Left lung (tissue), 14 donors: ENCODE measurements at places on chromosomes 5 and 9. TPM values are rescaled to one million over a fixed set of nuclear protein-coding genes. Genes with fewer than 3 reads are reported as not detected.

DNA sequence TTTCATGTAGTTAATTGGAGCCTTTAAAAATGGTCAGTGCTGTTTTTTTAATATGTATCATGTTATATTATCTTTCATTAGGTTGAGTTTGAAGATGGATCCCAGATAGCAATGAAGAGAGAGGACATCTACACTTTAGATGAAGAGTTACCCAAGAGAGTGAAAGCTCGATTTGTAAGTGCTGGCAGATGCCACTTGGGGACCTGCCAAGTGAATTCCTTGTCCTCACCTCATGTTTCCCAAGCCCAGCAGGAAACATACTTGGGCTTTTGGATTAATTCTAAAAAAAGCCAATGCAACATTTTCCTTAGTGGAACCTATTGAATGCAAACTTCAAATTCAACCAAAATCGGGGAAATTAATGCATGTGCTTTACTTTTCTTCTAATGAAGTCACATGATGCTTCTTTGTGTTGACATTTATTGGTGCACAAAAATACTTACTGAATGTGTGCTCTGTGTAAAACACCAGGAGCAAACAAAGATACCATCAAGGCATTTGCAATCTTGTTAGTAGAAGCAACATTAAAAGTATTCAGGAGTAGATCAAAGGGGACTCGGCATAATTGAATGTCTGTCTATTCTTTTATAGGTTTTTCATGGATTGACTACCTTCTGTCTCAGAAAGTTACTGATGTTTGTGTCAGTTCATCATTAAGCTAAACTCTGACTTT lies 412.1 kb downstream of the KDM4C start:
- no peak overlapping the region for H3K27ac ChIP-seq
- no peaks in the 10 kb centered on the region for H3K27me3 ChIP-seq
- H3K4me1 ChIP-seq, result no peaks in the 10 kb centered on the region
- no peak overlapping the region for H3K4me3 ChIP-seq

GRCh38 chr5:175853573-175854230 lies 17.7 kb upstream of the CPLX2 start:
- H3K4me3 ChIP-seq, result no peak overlapping the region
- H3K36me3 ChIP-seq, result no peaks in the 10 kb centered on the region
- H3K4me1 ChIP-seq, result no peaks in the 10 kb centered on the region
- DNase-seq, result peak; percentile 84
- peaks cover 8% of the 10 kb centered on the region for H3K27me3 ChIP-seq

Gene SLC46A2
- 7.0 TPM for total RNA-seq

DNA sequence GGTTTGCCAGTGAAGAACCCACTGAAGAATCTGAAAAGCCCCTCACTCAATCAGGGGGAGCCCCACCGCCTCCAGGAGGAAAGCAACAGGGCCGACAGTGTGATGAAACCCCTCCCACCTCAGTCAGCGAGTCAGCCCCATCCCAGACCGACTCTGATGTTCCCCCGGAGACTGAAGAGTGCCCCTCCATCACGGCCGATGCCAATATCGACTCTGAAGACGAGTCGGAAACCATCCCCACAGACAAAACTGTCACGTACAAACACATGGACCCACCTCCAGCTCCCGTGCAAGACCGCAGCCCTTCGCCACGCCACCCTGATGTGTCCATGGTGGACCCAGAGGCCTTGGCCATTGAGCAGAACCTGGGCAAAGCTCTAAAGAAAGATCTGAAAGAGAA lies 92.4 kb downstream of the MAP1B start:
- H3K4me3 ChIP-seq, result no peak overlapping the region
- H3K36me3 ChIP-seq, result no peaks in the 10 kb centered on the region

GRCh38 chr9:128593039-128593438 lies 40.7 kb downstream of the SPTAN1 start:
- no peak overlapping the region for H3K4me3 ChIP-seq
- H3K36me3 ChIP-seq, result peaks cover 11% of the 10 kb centered on the region

DNA sequence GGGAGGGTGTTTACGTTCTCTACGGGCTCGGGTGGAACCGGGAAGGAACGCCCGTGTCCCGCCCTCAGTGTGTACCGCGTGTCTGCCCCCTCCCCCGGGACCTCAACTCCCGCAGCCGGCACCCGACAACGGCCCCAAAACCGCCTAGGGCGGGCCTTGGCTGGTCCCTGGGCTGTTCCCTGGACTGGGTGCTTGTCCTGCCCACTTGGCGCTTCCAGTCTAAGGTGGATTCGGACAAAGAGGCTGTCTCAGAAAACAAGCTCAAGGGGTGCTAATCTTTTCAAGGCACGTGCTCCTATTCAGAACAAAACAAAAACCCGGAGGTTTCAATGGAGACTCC lies 379 bp upstream of the CLK4 start:
- no peak for DNase-seq
- peak overlapping the region; percentile 87 for H3K4me3 ChIP-seq
- peak overlapping the region; percentile 94 for H3K27ac ChIP-seq
- peaks cover 18% of the 10 kb centered on the region for H3K4me1 ChIP-seq

GRCh38 chr9:518540-518939 lies 303.9 kb downstream of the DOCK8 start:
- no peak overlapping the region for H3K27ac ChIP-seq
- H3K36me3 ChIP-seq, result no peaks in the 10 kb centered on the region
- DNase-seq, result no peak
- no peaks in the 10 kb centered on the region for H3K4me1 ChIP-seq
- H3K27me3 ChIP-seq, result no peaks in the 10 kb centered on the region

DNA sequence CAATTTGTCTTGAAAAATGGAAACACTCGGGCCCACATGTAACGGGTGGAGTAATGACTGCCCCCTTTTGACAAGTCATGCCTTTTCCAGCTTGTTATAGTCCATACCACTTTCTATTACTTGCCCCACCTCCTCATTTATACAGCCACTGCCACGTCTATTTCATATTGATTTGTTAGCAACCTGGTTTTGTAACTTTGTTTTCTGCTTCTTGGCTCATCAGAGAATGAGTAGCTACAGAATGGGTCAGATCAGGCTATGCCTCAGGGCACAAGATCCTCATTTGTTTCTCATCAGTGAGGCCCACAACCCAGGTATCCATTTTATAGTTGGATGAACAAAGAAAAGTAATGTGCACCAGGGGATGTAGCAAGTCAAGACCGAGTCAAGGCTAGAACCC lies 1.7 kb downstream of the GFRA3 start:
- no peak overlapping the region for H3K4me3 ChIP-seq
- peaks cover 8% of the 10 kb centered on the region for H3K4me1 ChIP-seq
- H3K36me3 ChIP-seq, result no peaks in the 10 kb centered on the region
- peaks cover 33% of the 10 kb centered on the region for H3K27me3 ChIP-seq
- H3K27ac ChIP-seq, result no peak overlapping the region

Gene EPB41L4B
- total RNA-seq, result 11.6 TPM

GRCh38 chr5:107917983-107918382 lies 247.2 kb upstream of the EFNA5 start:
- no peak overlapping the region for H3K4me3 ChIP-seq
- H3K27ac ChIP-seq, result no peak overlapping the region
- no peaks in the 10 kb centered on the region for H3K4me1 ChIP-seq
- no peak for DNase-seq
